ENCODE measurements at places on chromosomes 13 and 19.

DNA sequence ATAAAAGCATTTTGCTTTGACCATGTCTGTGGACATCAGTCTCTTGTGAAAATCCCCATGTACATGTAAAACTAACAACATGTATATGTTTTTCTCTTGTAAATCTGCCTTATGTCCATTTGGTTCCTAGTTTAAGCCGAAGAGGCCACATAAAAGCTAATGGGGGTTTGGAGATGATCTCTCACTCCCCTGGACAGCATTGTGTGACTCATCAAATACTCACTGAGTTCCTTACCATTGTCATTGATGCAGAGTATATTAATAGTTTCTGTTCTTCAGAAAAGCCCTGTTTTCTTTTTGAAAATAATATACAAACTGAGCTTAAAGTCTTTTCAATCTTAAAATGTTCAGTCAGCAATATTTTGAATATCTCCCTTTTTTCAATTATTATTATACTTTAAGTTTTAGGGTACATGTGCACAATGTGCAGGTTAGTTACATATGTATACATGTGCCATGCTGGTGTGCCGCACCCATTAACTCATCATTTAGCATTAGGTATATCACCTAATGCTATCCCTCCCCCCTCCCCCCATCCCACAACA lies 536.7 kb upstream of the HTR2A start:
- DNase-seq: no peak

GRCh38 chr19:11078893-11079292 lies 10.4 kb upstream of the LDLR start:
- DNase-seq: no peak

GRCh38 chr13:50456111-50456510 lies 387.4 kb downstream of the DLEU7 start:
- DNase-seq: no peak

- DNase-seq: no peak
Measured at GRCh38 chr13:99381766-99382165, 74.6 kb upstream of the GPR183 start.

DNA sequence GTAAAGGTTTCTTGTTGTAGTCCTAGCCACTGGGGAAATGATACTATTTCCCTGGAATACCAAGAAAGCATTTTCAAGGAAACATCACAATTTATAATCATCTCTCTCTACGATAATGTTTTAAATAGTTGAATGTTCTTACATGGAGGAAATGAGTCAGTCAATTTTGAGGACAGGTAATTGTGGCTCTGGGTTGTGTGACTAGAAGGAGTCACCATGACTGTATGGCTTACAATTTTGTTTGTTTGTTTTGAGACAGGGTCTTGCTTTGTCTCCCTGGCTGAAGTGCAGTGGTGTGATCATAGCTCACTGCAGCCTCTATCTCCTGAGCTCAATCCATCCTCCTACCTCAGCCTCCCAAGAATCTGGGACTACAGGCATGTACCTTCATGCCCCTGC lies 47.4 kb downstream of the COG3 start:
- no peak for DNase-seq

DNA sequence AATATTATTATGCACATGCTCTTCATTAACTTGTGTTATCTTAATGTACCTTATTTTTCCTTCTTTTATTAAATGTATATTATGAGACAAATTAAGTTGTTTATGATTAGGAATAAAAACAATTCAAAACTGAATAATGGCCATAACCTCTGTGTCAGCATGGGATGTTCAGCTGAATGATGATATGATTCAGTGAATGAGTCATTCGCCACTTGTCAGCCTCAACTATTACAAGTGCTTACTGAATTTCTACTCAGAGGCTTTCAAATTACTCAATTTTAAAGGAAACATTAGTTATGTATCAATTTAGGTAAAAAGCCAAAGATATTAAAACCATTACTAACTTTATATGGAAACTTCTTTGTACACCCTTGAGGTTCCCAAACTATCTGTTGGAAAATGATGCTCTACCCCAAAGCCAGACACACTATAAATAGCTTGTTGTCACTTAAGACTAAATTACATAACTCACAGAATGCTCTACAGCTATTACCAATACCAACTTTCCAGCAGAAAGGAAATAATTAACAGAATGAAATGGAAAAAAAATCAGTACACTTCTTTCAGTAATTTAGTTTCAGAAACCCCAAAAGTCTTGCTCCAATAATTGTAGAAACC lies 14.4 kb downstream of the LIG4 start:
- DNase-seq: no peak

GRCh38 chr13:39554371-39554770 lies 48.6 kb downstream of the LHFPL6 start:
- DNase-seq: no peak

DNA sequence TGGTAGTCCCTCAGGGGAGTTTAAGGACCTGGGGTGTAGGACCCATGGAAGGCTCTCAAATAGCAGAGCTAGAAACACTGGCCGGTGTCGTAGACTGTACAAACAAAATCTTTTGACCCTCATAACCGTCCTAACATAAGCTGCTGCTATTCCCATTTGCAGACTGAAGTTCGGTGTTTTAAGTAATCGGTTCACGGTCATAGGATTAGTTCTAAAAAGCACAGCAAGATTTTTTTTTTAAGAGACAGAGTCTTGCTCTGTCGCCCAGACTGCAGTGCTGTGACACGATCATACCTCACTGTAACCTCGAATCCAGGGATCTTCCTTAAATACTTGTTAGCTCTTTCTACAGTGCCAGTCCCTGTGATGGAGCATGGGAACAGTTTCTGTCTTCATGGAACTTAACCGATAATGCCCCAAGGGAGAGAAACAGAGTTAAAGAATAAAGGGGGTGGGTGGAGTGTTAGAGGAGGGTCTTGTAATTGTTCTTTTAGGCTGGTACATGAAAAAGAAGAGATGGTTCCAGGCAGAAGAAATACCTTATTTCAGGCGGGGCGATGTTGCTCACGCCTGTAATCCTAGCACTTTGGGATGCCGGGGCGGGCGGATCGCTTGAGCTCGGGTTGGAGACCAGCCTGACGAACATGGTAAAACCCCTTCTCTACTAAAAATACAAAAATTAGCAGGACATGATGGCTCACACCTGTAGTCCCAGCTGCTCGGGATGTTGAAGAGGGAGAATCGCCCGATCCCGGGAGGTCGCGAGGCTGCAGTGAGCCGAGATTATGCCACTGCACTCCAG lies 475 bp upstream of the ZC3H4 start:
- no peak for DNase-seq

DNA sequence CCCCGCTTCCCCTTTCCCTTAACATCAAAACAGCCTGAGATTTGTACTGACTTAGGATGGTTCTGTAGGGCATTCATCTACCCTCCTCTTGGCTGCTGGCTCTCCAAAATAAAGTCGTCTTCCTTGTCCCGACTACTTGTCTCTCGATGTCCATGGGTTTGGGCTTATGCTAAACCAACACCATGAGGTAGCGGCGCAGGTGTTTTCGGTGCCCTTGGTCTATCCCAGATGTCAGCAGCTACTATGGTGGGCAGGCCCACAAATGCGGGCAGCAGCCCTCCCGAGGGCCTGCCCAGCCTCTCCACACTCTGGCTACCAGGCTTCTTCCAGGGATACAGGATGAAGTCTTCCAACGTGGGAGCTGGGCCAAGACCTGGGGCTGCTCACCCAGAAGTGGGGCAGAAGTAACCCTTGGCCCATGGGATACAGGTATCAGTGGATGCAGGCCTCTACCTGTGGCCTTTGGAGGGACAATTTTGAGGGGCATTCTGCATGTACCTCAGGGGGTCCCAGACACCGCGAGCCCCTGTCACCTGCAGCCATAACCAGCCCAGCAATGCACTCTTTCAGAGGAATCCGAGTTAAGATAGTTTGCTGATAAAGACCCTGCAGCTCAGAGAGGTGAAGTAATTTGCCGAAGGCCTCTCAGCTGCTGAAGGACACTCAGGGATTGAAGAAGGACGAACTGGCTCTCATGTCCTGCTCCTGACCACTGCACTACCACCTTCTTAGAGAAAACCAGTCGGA lies 47.8 kb upstream of the VSTM2B start:
- no peak for DNase-seq

- no peak for DNase-seq
Measured at GRCh38 chr19:3656747-3657394, 30.3 kb upstream of the CACTIN start.

DNA sequence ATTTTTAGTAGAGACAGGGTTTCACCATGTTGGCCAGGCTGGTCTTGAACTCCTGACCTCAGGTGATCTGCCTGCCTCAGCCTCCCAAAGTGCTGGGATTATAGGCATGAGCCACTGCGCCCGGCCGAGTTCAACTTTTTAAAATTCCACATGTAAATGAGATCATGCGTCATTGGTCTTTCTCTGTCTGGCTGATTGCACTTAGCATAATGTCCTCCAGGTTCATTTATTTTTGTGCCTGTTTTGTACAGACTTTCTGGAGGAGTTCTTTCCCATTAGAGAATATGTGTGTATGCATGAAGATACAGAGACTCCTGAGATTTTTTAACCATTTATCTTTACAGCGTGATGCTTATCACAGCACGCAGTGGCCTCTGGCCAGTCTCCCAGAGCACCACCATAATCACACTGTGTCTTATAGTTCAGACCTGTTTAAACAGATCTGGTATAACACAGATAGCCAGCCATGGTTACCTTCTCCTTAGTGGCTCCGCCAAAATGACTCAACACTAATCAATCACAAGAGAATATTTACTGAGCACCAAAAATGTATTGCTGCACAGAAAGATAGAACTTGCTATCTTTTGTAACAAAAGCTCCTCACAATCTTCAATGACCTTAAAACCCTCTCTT lies 11.4 kb upstream of the STARD13 start:
- no peak for DNase-seq

- DNase-seq: no peak
Measured at GRCh38 chr13:93305886-93306285, 79.3 kb downstream of the GPC6 start.

GRCh38 chr13:28551498-28551895 lies 56.6 kb upstream of the FLT1 start:
- DNase-seq: no peak

- DNase-seq: no peak
Measured at GRCh38 chr13:63492604-63493003, 2077.0 kb upstream of the PCDH20 start.

DNA sequence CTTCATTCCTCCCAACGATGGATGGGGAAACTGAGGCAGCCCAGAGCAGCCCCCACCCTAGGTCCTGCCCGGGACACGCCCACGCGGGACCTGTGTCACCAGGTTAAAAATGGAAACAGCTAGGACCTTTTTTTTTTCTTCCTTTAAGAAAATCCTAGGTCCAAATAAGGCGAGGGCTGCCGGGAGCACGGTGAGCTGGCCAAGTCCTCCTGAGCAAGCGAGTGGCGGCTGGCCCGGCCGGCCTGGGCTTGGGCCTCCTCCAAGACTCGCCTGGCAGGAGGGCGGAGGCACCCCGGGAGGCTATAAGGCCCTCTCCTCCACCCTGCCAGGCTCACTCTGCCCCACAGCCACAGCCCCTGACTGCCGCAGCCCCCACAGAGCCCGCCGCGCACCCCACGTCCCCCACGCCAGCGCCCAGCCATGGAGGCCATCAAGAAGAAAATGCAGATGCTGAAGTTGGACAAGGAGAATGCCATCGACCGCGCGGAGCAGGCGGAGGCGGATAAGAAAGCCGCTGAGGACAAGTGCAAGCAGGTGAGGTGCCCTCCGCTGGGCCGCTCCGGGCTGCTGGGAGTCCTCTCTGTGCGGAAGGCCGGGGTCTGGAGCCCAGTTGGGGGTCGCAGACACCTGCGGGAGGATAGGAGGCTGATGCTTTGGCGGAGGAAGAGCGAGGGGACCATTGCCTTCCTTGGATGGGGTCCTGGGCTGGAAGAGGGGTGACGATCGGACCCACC lies 8.9 kb upstream of the TPM4 start:
- no peak for DNase-seq

GRCh38 chr19:10929402-10929794 lies 787 bp downstream of the TIMM29 start:
- no peak for DNase-seq

DNA sequence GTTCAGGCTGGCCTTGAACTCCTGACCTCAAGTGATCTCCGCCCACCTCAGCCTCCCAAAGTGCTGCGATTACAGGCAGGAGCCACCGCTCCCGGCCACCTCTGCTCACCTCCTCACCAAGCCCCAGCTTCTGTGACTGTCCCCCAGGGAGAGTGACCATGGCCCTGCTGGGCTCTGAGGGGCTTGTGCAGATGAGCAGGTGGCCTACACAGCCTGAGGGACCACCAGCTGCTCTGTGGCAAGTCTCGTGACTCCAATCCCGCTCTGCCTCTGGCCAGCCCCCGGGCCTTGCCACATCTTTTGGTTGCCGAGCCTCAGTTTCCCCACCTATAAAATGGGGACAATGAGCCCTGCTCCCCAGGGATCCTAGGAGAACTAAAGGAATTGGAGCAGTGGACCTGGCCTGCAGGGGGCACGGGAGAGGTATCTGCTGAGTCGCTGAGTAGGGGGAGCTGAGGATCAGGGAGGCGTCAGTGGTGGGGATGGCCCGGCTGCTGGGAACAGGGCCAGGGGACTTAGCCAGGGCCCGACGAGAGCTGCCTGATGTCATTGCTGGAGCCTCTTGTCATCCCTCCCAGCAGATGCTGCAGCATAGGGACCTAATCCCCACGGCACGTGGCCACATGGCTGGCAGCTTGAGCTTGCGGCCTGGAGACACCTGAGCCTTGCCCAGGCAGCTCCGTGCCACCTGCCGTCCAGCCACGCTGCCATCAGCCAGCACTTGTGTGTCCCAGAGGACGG lies 74.7 kb downstream of the GADD45B start:
- no peak for DNase-seq

- no peak for DNase-seq
Measured at GRCh38 chr19:10828981-10829821, 6.8 kb downstream of the TMED1 start.

GRCh38 chr13:68808456-68808855 lies 1299.2 kb upstream of the ATXN8OS start:
- no peak for DNase-seq

GRCh38 chr13:87536499-87536898 lies 134.7 kb upstream of the SLITRK5 start:
- no peak for DNase-seq

DNA sequence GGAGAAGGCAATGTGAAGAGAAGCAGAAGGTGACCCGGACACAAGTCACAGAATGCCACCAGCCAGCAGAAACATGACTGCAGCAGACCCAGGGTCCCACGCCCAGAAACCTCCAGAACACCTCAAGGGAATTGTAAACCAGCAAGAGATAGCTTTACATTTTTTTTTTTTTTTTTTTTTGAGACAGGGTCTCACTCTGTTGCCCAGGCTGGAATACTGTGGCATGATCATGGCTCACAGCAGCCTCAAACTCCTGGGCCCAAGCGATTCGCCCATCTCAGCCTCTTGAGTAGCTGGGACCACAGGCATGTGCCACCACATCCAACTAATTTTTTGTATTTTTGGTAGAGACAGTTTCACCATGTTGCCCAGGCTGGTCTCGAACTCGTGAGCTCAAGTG lies 10.5 kb upstream of the CEACAM20 start:
- DNase-seq: no peak

Data from NCI-H187 (cell line).